ENCODE measurements at places on chromosomes 4 and X. TPM values are rescaled to one million over a fixed set of nuclear protein-coding genes. Genes with fewer than 3 reads are reported as not detected.
A peak's percentile ranks its signal among the peaks of the same experiment; 100 is the strongest.

DNA sequence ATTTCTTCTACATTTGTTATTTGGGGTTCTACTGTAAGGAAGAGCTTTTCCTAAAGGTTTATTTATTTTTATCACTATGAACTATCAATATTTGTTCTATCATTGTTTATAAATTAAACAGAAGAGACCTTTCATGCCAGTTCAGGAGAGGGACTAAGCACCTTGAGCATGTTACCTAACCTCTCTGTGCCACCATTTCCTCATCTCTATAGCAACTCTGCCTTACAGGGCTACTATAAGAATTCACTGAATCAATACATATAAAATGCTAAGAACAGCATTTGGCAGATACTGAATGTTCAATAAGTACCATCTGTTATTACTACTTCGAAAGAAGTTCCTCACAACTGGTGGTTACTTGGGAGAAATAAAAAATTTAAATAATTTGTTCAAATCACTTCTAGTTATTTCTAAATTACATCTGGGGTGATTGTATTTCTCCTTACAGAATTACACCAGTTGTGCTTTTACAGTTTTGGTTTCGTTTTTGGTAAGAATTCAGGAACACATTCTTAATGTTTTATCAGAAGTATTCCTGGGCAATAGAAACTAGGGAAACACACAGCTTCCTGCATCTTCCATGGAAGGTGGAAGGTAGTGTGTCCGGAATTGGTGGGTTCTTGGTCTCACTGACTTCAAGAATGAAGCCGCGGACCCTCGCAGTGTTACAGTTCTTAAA, 32.9 kb downstream of the EREG start:
- H3K36me3 ChIP-seq: no peaks in the 10 kb centered on the region
- H3K4me1 ChIP-seq: no peaks in the 10 kb centered on the region
- no peak for DNase-seq
- no peaks in the 10 kb centered on the region for H3K27me3 ChIP-seq
- H3K27ac ChIP-seq: no peak overlapping the region

- H3K36me3 ChIP-seq: peaks cover 2% of the 10 kb centered on the region
- H3K4me1 ChIP-seq: no peaks in the 10 kb centered on the region
- H3K4me3 ChIP-seq: no peak overlapping the region
These were observed 22.4 kb upstream of the ARMCX4 start for GRCh38 chrX:101462892-101463291.

DNA sequence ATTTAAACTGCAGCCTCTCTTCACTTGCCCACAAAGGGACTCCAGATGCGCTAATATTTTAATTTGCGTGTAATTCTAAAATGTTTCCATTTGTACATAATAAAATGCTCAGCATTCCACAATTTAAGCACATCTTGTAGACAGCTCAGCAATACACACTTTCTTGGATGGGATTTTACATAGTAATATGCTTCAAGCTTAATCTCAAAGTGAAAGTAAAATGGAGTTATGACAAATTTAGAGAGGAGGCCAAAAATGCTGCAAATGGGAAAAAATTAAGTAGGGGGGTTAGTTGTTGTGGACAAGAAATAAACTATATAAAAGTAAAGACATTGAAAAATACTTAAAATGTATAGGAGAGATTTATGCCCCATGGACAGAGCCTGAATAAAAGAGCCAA, 149.1 kb downstream of the FBXO8 start:
- H3K27ac ChIP-seq: no peak overlapping the region
- no peak for DNase-seq
- H3K27me3 ChIP-seq: no peaks in the 10 kb centered on the region
- H3K4me3 ChIP-seq: no peak overlapping the region

GRCh38 chrX:123731987-123732669, 724 bp downstream of the THOC2 start:
- H3K4me1 ChIP-seq: peaks cover 26% of the 10 kb centered on the region
- H3K27ac ChIP-seq: peak overlapping the region; percentile 93
- H3K4me3 ChIP-seq: peak overlapping the region; percentile 95
- peak; percentile 3 for DNase-seq
- peaks cover 11% of the 10 kb centered on the region for H3K36me3 ChIP-seq
- H3K27me3 ChIP-seq: peaks cover 3% of the 10 kb centered on the region

DNA sequence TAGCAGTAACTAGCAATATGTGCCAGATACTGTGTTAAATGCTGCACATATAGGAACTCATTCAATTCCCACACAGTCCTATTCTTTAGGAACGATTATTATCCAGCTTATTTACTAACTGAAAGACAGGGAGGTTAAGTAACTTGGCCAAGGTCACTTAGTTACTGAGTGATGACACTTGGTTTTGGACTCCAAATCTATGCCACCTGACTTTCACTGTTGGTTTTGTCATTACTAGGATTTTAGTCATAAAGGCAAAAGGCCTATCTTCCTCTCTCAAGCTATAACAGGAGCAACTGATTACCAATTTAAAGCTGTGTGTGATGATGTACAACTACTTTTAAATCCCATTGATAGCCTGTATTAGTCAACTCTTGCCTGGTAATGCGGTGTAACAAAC, 138.9 kb upstream of the STX18 start:
- H3K27me3 ChIP-seq: no peaks in the 10 kb centered on the region
- H3K27ac ChIP-seq: no peak overlapping the region
- H3K36me3 ChIP-seq: no peaks in the 10 kb centered on the region
- no peak for DNase-seq

- no peaks in the 10 kb centered on the region for H3K36me3 ChIP-seq
- no peak for DNase-seq
- no peak overlapping the region for H3K27ac ChIP-seq
- no peak overlapping the region for H3K4me3 ChIP-seq
- no peaks in the 10 kb centered on the region for H3K4me1 ChIP-seq
These were observed 72.0 kb downstream of the SPRY1 start for GRCh38 chr4:123468479-123469031.

Gene MAGEA1
- total RNA-seq: not detected

Gene FRG2
- total RNA-seq: not detected

GRCh38 chr4:163544407-163545038, 50.0 kb downstream of the TMA16 start:
- H3K27ac ChIP-seq: no peak overlapping the region
- DNase-seq: peak; percentile 73
- H3K4me1 ChIP-seq: no peaks in the 10 kb centered on the region

DNA sequence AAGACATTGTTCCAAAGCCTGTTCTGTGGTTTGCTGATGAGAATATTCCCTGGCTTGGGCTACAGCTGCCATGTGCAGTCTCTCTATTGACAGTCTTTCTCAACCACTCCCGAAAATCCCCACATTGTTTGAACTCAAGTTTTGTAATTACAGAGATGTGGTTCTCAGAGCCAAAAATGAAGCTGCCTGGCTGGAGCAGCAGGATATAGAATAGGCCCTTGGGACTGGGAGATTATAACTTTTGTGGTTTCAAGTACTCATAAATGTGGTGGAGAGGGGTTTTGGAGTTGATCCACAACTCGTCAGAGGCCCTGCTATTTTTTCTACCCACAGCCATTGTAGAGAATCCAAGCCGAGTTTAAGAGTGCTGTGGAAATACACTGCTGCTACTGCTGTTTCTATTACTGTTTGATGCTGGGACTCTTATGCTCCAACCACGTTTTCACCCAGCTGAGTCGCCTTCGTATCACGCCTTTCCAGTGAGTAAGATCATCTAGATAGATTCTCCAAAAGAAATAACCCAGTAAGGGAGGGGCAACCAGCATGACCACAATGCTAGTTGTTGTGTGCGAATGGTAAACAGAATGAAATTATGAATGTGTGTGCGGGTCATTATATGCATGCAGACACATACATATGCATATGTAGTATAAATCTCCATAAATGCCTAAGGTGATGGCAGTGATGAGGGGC, 57.1 kb upstream of the ATXN3L start:
- H3K36me3 ChIP-seq: no peaks in the 10 kb centered on the region
- no peak overlapping the region for H3K27ac ChIP-seq
- H3K27me3 ChIP-seq: no peaks in the 10 kb centered on the region

DNA sequence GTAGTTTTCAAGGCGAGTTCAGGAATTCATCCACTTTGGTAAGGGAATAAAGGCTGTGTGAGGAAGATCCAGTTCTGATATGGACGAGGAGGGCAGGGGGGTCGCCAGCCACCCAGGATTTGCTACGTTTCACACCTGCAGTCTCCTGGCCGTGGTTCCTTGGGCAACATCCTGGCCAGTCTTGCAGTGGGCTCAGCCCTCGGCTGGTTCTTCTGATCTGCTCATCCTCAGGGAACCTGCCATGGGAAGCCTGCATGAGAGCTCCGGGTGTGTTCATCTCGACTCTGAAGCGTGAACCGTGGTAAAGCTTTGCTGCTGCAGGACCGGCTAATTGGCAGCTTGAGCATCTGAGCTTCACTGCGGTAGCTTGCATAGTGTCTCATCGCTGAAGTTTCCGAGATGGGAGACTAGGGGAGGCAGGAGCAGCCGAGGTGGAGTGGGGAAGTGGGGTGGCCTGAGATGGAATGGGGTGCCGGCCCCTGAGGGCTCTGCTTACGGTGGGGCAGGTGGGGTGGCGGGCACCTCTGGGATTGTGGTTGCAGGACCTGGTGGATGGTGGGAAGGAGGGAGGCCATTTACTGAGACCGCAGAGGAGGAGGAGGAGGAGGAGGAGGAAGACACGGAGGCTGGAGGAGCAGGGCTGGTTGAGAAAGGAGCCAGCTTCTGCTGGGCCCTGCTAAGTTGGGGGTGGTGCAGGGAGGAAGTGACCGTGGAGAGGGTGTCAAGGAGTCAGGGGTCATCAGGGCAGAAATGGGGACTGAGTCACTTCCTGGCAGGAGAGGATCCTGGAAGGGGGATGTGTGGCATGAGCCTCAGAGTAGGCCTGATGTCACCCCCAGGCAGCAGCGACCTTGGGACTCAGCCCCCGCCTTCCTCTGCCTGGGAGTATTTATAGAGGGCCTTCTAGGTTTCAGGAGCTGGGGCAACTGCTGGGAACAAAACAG, 213.1 kb upstream of the PSAPL1 start:
- peaks cover 2% of the 10 kb centered on the region for H3K4me1 ChIP-seq
- peak overlapping the region; percentile 43 for H3K27ac ChIP-seq
- peaks cover 17% of the 10 kb centered on the region for H3K27me3 ChIP-seq
- H3K36me3 ChIP-seq: no peaks in the 10 kb centered on the region
- H3K4me3 ChIP-seq: no peak overlapping the region

DNA sequence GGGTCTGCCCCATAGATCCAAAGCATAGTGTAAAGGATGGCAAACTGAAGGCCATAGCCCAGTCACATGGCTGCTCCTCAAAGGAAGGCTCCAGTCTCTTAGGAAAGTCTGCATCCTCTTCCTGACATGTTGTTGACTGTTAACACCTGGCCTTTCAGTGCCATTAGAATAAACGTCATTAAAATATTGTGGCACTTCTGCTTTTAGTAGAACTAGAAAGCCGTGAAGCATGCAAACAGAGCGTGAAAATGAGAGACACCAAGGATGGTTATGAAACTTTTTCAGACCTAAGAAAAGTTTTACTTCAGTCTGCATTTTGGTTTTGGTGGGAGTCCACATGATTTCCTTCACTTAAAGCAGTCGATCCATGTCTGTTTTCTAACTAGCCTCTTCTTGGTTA, 41.1 kb upstream of the AFF2 start:
- DNase-seq: no peak
- H3K4me1 ChIP-seq: no peaks in the 10 kb centered on the region
- no peaks in the 10 kb centered on the region for H3K36me3 ChIP-seq
- H3K27me3 ChIP-seq: no peaks in the 10 kb centered on the region
- no peak overlapping the region for H3K27ac ChIP-seq
- no peak overlapping the region for H3K4me3 ChIP-seq

DNA sequence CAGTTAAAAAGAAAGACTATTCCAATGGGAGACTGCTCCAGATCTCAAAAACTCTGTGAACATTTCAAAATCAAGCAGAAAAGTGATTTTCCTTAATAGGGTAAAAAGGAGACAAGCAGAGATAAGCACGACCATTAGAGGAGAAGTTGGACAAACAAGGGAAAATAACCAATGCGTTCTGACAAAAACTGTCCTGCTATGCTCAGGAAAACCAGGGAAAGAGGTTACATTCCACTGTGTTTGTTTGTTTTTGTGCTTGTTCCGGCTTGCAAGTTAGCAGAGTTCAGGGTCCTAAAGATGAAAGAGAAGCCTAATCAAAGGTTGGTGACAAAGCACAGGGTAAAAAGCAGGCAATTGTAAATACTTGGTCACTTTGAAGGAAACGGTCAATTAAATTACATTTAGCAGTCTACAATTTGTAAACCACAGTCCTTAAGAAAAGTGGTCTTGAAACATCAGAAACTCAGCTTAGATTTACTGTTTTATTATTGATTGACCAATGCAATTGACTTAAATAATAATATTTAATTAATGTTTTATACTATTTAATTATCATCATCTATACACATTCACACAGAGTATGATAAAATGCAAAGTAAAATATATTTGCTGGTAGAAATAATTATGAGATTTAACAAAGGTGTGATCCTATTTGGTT, 186.2 kb upstream of the CPXCR1 start:
- no peaks in the 10 kb centered on the region for H3K27me3 ChIP-seq
- peaks cover 4% of the 10 kb centered on the region for H3K4me1 ChIP-seq
- no peak for DNase-seq

DNA sequence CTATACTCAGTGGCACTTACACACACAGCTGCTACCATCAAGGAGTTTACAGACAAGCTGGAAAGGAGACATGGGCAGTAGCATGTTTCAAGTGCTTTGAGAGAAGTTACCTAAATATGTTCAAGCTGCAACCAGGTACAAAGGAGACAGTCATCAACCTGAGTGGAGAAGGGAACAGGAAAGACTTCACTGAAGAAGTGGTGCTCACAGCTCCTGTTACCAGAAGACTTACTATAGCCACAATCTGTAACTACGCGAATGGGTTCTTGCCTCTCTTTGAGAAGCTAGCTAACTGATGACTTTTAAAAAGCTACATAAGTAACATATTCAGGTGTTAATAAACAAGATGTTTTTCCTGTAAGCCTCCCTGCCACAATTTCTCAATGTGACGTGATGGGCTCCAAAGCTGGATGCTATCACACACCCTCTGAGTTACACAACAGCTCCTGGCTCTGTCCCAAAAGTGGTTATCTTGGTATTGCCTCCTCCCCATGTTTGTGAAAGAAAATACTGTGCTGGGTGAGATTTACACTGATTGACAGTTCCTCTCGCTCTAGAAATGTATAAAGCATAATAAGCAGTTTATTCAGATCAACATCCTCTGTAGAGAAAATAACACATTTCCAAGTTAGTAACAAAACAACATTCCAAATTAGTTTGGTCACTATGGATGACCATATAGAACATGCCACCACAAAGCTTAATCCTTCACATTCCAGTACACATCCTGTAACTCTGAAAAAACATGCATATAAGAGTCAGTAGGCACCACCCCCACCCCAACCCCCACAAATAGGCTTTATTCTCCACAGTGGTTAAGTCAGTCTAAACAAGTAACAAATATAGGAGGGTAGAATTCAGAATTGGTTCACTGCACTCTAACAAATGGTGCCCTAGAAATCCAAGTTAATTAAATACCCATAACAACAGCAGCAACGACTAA, 81.8 kb downstream of the FRYL start:
- H3K36me3 ChIP-seq: peaks cover 4% of the 10 kb centered on the region
- DNase-seq: no peak
- peaks cover 32% of the 10 kb centered on the region for H3K4me1 ChIP-seq

Data from endothelial cell (in vitro differentiated cells).